ENCODE measurements at places on chromosomes 4 and X.

DNA sequence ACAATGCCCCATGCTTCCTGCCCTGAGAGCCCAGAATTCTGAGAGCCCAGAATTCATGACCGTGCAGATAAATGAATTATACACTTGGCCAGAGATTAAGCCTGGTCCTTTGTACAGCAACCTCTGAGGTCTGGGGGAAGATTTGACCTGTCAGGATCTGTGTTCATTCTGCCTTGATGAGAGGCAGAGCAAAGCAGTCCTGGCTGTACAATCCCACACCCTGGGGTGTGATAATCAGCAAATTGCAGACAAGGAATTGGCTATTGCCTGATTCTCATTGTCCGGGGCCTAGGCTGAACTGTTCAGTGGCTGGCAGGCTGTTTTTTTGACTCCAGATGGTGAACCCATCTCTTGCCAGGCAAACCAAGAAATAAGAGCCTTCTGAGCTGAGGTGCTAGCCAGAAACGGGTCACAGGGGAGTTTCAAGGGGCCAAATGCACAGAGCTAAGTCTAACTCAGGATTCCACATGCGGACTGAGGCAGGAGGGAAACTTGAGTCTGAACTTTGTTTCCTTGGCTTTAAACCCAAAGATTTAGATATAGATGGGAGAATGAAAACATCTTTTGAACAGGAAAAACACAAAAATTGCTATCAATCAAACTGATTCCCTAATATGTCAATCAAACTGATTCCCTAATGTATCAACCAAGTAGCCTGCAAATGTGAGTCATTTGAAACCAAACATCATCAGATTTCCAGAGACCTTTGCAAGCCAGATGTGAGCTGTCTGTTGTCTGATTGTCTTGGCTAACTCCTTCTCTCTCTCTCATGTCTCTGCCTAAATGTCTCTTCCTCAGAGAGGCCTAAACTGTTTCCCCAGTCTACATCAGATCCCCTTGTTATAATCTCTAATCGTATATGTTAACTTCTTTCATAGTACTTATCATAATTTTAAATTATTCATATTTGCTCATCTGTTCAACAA is 159.3 kb downstream of the ATG4A start:
- peak; percentile 71 for DNase-seq

DNA sequence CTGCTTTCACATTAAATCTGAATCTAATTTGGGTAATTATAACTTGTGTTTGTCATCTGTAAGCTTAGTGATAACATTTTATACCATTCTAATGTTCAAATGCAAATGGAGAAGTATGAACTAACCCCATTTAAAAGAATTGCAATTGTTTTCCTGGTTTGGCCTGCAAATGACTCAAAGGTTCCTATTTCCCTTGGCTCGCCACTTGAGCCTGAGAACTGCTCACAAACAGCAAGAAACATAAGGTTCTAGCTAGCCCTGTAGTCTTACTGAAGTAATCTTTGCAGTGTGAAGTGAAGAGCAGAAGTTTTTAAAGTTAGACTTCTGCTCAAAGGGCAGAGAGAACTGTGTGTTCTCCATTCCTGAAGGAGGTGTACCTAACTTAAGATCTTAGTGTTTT is 27.2 kb downstream of the UPRT start:
- no peak for DNase-seq

GRCh38 chr4:17323554-17324385 is 188.1 kb downstream of the QDPR start:
- no peak for DNase-seq

DNA sequence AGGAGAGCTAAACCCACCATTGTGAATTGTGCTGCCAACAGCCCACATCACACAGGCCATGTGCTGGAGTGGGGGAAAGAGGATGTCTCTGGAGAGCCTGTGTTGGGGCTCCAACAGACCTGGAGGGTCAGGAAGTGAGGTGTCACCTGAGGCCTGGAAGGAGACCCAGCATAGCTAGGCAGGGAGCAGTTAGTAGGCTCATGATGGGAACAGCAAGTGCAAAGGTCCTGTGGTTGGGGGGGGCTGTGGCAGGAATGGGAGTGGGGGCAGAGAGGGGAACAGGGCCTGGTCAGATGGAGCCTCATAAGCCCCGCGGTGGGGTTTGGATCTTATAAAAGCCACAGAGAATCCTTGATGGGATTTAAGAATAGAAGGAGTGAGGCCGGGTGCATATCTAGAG is 35.9 kb upstream of the GPR78 start:
- no peak for DNase-seq

DNA sequence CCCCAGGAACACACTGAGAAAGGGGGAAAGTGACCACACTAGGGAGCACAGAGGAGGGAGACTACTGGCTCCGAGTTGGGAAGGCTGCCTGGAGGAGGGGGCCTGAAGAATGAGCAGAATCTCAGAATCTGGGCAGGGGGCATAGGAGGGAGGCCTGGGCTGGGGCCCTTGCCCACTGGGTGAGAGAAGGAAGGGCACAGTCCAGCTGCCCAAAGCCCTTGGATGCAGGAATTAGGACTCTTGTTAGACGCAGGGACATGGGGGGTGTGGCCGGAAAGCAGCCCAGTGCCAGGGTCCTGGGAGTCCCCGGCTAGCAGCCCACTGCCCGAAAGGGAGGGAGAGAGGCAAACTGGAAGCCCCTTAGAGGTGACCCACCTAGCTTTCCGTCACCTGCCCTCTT is 1.9 kb upstream of the DUSP9 start:
- DNase-seq: no peak

GRCh38 chr4:128866691-128867090 is 57.2 kb downstream of the JADE1 start:
- no peak for DNase-seq

- no peak for DNase-seq
Measured at GRCh38 chrX:141936080-141936479, 32.4 kb downstream of the MAGEC1 start.

DNA sequence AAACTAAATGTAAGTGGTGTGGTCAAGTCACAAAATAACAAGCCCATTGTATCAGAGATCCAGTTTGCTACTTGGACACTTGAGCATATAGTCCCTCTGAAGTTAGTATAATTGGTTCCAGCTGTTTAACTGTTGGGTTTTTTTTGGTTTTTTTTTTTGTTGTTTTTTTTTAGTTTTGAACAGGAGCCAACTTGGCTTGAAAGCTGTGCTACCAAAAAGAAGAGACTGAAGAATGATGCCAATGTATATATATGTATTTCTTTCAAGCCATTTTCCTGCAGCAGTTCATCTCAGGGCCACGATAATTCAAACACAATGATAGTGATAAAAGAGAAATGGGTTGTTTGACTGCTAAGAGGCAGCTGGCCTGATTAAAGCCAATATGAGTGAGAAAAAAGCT is 138.3 kb downstream of the PCDH18 start:
- DNase-seq: no peak

DNA sequence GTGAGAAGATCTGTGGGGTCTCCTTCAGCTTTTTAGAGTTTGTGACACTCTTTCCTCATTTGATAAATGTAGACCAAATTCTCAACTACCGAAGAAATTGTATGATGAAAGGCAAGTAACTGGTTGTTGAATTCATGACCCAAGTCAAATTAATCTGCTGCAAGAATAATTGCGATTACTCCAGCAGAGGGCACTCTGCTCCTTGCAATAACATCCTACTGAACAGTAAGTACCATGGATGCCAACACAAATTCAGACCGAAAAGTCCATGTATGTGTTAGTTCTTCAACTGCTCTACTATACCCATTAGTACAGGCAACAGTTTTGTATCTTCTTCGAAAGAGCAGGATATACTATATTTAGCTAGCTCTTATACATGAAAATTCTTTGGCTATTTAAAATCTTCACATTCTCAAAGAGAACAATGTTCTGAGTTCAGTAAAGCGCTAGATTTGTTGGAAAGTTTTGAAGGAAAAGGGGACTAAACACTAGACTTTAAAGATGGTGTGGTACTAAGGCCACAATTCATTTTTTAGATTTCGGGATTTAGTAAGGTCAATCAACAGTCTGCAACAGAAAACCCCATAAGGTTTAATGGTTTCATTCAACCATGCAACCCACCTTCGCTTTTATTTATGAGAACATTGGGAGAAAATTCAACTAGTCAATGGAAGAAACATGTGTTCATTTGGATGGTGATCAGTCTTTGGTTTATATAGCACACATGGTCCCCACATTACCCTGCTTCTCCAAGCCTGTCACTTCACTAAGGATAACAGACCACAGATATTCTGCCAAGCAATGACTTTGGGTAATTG is 105.4 kb upstream of the TBC1D9 start:
- DNase-seq: peak; percentile 26

DNA sequence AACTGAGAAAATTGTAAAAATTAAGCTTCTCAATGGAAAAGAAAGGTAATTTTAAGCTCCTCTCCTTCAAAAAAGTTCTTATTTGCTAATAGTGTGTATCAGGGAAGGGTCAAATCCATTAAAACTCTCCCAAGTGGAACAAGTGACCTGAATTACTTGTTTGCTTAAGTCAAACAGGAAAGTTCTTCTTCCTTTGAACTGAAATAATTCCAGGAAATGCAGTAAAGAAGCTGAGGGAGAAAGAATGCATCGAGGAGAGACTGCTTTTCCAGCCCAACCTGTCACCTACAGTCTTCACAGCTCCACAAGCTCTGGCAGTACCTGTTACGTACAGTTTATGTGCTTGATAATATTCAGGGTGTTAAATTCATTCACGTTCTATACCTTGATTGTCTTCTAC is 131.1 kb downstream of the KLHL8 start:
- no peak for DNase-seq

GRCh38 chr4:136400829-136401228 is 1131.5 kb downstream of the PCDH18 start:
- DNase-seq: no peak

- DNase-seq: no peak
Measured at GRCh38 chrX:150084496-150085229, 146.4 kb upstream of the EOLA2 start.

DNA sequence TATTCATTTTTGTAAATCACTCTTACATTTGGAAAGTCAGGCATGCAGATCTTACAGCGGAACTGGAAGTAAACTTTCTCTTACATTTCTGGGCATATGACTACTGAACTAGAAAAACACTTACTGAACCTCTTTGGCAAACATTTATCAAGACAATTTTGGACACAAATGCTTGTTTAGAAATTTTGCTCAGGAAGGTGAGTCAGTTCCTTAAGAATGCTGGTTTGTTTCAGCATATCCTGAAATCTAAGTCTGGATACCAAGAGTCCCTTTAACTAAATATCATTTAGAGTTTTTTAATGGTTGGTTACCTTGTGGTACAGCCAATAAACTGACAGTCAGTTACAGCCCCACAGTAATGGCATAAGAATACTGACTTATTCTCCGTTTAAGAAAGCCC is 15.0 kb downstream of the SHISA3 start:
- no peak for DNase-seq

- DNase-seq: no peak
Measured at GRCh38 chr4:40825014-40825838, 75.5 kb downstream of the NSUN7 start.

- DNase-seq: no peak
Measured at GRCh38 chrX:111868726-111869638, 7.0 kb upstream of the TRPC5OS start.

DNA sequence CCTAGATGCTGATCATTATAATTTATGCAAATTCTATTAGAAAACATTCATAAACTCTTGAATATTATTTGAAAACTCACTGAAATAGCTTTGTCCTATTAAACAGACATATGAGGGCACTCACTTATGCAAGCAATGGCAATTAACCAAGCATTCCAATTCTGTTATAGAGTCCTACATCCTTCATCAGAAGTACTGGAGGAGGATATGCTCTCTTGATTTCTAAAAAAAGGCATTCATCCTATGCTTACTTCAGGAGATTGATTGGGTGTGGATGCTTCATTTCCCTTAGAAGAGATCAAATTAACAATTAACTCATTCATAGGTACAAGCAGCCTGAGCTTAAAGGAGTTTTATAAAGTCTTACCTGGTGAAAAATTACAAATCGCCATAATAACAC is 1317.2 kb downstream of the PCDH7 start:
- no peak for DNase-seq

DNA sequence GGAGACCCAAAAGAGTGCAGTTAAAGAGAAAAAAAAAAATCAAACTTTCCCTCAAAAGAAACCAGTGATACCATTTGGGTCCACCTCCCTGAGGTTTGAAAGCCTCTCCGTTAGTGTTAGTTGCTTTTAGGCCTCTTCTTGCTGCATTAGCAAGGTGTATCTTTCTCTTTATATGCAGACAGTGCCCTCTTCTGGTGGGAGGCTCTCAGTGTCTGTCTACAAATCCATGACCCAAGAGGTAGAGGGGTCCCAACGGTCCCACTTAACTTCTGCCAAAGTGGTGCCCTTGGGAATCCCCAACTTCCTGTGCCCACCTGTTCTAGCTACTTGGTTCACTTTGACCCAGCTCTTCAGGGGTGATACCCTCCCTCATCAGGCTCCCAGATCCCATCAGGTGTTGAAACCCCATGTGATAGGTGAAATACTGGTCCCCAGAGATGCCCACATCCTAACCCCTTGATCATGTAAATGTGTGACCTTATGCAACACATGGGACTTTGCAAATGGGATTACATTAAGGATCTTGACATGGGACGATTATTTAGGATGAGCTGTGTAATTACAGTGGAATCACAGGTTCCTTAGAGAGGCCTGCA is 63.7 kb upstream of the CD99 start:
- no peak for DNase-seq

DNA sequence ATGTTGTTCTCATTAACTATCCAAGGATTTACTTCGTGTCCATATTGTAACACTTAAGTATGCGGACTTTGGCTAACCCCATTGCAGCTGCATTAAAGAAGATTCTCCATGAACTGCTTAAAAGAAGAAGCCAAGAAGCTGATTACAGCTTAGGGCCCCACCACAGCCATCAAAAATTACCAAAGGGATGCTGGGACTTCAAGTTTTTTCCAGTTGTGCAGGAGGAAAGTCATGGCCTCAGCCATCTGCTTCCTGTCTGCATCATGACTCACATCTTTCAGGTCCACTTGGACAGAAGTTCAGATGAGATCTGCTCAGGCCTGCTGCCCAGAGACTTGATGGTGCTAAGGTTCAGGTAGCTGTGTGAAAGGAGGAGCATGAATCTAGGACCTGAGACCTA is 38.8 kb upstream of the CAPN6 start:
- DNase-seq: no peak

GRCh38 chr4:141534985-141535384 is 101.4 kb upstream of the IL15 start:
- no peak for DNase-seq

GRCh38 chr4:7371210-7371941 is 63.4 kb downstream of the PSAPL1 start:
- DNase-seq: no peak

GRCh38 chrX:63959975-63960374 is 175.0 kb upstream of the ARHGEF9 start:
- DNase-seq: no peak

DNA sequence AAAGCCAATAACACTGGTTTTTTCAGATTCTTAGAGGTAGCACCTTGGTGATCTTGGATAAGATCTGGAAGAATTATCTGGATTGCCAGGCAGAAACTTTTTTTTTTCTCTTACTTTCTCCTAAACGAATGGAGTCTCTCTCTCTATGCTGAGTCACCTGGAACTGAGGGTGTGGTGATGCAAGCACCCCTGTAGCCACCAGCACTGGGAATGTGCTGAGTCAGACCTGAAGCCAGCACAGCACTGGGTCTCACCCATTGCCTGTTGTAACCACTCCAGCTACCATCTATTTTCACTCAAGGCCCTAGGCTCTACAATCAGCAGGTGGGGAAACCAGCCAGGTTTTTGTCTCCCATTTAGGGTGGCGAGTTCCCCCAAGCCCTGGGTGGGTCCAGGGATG is 923.8 kb downstream of the RAPGEF2 start:
- DNase-seq: no peak

GRCh38 chr4:125582302-125582701 is 267.5 kb downstream of the FAT4 start:
- DNase-seq: no peak

Measured in right cardiac atrium (tissue), 5 donors.